Inflammatory macrophage treated with lipopolysaccharide for 4 hours (primary cell): ENCODE measurements at places on chromosomes 6 and 20.

- DNase-seq = no peak
These were observed 89.1 kb downstream of the PREX1 start for GRCh38 chr20:48738399-48739304.

- no peak for DNase-seq
These were observed 49.9 kb downstream of the STK4 start for GRCh38 chr20:45016089-45016671.

GRCh38 chr6:31154436-31154835, 3.2 kb downstream of the CCHCR1 start:
- no peak for DNase-seq

GRCh38 chr6:136147342-136147741, 102.8 kb downstream of the MTFR2 start:
- no peak for DNase-seq

DNA sequence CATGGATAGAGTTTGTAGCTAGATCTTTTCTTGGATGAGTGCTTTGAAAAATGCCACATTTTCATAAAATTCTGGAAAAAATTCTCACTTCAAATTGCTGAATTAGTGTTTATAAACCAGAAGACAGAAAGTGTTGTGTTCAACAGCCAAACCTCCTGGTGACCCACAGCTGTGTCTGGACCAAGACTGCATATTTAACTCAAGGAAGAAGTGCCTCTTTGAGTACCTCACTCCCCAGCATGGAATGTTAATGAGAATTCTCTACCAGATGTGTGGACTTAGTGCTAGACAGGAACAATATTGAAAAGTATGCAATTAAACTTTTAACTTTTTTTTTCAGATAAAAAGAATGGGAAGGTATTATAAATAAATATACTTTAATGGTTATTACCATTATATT, 609.3 kb downstream of the COL12A1 start:
- DNase-seq = no peak

DNA sequence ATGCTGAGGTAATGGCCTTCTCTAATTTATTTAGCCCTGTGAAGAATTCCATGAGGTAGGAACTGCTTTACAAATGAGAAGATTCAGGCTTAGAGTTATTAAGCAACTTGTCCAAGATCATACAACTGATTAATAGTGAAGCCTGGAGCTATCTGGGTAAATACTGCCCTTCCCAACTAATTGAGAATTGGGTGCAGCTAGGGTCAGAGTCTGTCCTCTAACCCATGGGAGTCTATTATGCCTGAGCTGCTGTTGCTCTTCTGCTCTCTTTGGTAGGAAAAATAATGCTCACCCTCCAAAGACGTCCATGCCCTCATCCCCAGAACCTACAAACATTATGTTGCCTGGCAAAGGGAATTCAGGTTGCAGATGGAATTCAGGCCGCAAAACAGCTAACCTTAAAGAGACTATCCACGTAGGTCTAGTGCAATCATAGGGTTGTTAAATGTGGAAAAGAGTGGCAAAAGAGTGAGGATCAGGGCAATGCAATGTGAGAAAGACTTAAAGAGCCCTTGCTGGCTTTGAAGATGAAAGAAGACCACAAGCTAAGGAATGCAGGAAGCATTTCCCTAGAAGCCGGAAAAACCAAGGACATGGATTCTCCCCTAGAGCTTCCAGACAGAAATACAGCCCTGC, 90.1 kb downstream of the SPTLC3 start:
- no peak for DNase-seq

DNA sequence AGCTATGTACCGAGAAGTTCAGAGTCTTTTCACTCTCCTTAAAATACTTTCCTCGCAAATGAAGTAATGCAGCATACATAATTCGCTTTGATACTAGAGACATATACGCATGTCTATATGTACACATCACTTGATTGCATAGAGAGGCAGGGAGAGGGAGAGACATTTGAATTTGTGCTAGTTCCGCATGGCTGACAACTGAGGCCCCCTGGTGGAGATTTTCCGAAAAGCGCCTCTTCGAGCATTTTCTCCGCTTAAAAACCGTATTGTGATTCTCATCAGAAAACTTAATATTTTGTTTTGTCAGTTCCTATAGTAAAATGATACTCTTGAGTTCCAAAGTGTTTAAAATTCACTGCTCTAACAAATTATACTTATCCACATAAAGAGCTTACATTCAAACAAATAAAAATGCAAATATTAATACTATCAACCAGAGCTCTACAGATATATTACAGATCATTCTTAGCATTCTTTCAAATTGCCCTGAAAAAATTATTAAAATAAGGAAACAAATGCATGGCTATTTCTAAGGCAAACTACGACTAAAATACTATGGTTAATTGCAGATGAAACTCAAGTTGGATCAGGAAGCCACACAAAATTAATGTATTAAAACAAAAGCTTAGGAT, 637 bp downstream of the MYLK4 start:
- peak; percentile 69 for DNase-seq

- DNase-seq = peak; percentile 24
These were observed 67.1 kb downstream of the FGD2 start for GRCh38 chr6:37072526-37072925.

DNA sequence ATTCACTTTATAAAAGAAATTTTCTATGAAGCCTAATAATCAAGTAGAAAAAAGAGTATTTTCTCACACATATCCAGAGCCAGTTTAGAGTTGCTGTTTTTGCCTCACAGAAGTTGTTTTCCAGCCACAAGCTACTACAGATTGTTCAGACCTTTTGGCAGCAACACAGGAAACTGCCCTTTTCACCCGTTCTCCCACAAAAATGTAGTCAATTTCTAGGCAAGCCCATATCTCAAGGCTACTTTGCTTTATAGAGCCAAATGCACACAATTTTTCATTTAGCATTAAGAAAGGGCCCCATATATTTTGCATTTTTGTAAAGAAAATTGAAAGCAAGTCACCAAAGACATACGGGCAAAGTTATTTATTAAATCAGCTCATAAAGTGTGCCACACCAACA, 49.5 kb downstream of the EPB41L2 start:
- DNase-seq = no peak

DNA sequence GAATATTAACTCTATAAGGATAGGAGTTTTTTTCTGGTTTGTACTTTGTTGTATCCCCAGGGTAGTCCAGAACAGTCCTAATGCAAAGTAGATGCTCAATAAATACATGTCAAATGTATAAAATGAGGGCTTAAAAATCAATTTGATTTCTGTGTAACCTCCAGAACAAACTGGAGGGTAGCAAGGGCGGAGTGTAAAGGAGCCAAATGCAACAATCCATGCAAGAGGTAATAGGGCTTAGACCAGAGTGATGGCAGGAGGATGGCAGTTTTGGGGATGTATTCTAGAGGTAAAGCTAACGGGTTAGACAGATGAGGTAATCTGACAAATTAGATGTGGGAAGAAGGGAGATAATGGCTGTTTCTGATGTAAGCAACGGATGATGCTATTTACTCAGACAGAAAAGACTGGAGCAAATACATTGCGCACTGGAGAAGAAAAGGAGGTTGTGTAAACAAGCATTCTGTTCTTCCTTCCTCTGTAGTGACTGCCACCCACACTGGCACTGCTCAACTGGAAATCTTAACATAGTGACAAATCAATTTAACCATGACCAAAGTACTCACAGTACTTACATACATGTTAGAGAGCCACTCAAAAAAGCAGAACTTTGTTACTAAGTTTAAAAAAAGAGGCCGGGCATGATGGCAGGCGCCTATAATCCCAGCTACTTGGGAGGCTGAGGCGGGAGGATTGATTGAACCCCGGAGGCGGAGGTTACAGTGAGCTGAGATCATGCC, 2.0 kb downstream of the ZNF318 start:
- DNase-seq = peak; percentile 94

- DNase-seq = peak; percentile 32
These were observed 48.1 kb downstream of the CHMP4B start for GRCh38 chr20:33859157-33859695.

DNA sequence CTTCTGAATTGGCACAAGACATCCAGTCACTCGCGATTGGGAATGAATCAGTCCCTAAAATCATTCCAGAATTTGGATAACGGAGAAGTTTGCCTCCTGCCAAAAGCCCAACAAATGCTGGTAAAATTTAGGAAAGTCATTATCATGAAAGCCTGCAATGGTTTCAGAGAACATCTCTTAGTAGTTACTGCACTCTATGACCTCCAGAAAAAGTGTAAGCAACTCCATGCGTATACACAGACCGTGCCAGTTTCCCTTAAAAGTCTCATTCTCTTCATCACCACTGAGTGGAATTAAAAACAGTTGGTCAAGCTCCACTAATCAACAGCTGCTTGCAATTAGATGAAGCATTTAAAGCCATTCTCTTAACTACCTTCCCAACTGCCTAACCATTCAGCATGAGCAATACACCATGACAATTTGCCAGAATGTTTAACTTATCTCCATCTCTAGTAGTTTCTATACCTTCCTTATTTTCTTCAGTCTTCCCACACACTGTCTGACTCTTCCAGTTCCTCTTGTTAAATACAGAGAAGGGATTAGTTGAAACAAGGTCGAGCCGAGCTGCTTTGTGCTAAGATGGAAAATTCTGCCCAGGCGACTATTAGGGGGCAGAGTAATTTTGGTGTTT, 183.6 kb upstream of the PRDM1 start:
- DNase-seq = peak; percentile 67

DNA sequence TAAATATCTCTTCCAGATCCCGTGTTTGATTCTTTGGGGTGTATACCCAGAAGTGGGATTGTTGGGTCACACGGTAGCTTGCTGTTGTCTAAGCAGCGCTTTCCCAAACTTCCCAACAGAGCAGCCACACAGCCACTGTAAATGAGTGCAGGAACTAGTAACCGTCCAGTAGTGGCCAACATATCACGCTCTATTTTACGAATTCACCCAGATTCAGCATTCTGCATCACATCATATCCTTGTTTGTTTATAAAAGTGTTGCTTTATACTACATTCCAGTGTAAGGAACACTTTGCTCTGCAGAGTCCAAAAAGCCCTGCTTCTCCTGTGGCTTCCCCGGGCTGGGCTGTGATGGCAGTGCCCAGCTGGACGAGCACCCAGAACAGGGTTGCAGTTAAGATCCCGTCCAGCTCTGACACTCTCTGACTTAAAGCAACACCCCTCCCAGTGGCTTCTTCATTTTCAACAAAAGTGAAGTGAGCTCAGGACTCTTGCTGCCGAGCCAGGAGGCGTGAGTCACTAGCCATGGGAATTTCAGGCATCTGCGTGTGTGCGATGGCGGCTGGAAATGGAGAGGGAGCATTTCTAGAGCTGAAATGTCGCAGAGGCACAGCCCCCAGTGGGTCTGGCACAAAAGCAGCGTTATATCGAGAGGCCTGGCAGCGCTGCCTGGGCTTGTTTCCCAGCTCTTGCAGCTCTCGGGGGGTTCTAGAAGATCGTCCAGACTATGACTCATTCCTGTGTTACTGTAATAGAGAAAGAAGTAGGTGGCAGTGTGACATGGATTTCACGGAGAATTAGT, 216.3 kb upstream of the ECI2 start:
- DNase-seq = peak; percentile 74

GRCh38 chr20:58017231-58017969, 211.1 kb downstream of the ANKRD60 start:
- DNase-seq = no peak

DNA sequence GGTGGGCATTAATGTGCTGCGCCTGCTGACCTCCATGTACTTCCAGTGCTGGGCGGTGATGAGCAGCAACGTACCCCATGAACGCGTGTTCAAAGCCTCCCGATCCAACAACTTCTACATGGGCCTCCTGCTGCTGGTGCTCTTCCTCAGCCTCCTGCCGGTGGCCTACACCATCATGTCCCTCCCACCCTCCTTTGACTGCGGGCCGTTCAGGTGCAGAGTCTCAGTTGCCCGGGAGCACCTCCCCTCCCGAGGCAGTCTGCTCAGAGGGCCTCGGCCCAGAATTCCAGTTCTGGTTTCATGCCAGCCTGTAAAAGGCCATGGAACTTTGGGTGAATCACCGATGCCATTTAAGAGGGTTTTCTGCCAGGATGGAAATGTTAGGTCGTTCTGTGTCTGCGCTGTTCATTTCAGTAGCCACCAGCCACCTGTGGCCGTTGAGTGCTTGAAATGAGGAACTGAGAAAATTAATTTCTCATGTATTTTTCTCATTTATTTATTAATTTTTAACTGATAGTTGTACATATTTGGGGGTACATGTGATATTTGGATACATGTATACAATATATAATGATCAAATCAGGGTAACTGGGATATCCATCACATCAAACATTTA, 35.2 kb upstream of the NOP56 start:
- DNase-seq = no peak

DNA sequence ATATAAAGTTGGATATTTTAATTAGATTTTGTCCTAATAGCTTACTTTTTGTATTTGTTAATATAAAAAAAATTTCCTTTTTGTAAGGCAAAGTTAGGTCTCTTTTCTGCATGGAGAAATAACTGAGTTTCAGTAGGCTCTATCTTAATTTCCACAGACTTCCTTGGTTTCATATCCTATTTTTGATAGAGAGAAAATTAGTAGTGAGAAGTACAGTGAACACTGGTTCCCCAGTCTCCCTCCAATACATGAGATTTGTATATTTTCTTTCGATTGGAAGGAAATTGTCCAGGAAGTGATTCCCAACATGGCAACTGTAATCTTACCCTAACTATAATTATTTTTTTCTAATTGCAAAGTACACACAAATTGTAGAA, 26.4 kb downstream of the TRIM27 start:
- DNase-seq = peak; percentile 83

GRCh38 chr20:24445510-24446170, 23.8 kb upstream of the SYNDIG1 start:
- no peak for DNase-seq

GRCh38 chr6:53578371-53578770, 33.5 kb upstream of the GCLC start:
- no peak for DNase-seq

DNA sequence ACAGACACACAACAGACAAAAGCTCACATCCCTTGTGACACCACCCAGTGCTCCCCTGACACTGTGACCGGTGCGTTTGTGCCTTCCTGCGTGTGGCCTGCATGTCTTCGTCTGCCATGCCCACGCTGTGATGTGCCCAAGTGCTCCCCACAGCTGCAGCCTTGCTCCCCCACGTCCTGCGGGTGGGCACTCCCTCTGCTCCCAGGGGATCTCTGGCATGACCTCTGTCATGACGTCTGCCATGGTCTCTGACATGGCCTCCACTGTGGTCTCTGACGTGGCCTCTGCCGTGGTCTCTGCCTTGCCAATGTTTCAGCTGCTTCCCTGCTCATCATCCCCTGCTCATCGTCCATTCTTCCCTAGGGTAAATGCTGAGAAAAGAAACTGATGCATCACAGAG, 200.9 kb downstream of the DLL1 start:
- DNase-seq = no peak

- no peak for DNase-seq
These were observed 10.2 kb downstream of the CHMP4B start for GRCh38 chr20:33821270-33821836.

DNA sequence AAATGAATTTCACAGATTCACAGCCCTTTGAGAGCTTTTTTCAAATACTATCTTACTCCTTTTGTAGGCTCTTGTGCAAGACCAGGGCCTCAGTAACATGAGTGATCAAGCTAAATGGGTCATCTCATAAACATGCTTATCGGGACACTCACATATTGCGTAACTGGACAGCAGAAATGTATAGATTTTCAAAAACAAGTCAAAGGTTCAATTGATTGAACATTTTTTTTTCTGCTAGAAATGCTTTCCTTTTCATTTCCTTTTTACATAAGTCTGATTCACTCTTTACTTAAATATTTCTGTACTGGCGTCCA, 8.7 kb upstream of the SALL4 start:
- DNase-seq = no peak

- no peak for DNase-seq
These were observed 26.2 kb upstream of the MRPS18A start for GRCh38 chr6:43713643-43714310.

GRCh38 chr6:158548418-158549161, 11.3 kb upstream of the TMEM181 start:
- DNase-seq = no peak
